Stimulated activated CD4-positive, alpha-beta T cell treated with anti-CD3 and anti-CD28 coated beads, TNF-alpha, amount 100 ng/mL, for 24 hours (primary cell): ENCODE measurements at places on chromosomes 11 and 22.

DNA sequence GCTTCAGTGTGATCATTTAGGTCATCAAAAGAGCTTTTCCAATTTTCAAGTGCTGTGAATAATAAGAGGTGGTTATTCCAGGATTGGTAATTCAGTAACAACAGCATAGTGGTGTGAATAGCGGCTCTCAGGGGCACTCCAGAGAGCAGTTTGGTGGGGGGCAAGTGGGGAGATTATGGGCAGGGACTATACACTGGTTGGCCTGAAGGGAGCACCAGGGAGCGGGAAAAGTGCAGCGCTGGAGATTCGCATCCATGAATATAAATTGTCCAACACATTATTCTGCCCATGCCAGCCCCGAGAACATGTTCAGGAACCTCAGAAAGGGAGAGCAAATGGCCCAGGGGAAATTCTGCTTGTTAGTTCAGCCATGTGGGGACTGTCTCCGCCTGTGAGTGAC, 37.9 kb downstream of the OR6Q1 start:
- DNase-seq, result no peak

DNA sequence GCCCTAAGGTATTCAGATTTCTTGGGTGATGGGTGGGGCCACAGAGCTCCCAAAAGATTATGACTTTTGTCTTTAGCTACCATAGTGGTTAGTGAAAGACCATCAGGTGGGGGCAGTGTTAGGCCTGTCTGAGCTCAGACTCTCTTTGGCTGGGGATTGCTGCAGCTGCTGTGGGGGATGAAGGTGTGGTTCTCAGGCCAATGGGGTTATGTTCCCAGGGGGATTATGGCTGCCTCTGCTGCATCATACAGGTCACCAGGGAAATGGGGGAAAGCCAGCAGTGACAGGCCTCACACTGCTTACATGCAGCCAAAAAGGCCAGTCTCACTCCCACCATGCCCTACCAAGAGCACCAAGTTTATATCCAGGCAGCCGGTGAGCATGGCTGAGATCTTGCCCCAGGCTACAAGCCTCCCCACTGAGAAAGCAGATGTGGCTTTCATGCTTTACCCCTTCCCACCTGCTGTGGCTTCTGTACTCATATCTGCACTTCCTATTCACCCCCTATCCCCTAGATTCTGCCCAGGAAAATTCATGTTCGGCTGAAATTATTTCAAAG, 24.8 kb downstream of the CNTF start:
- no peak for DNase-seq

DNA sequence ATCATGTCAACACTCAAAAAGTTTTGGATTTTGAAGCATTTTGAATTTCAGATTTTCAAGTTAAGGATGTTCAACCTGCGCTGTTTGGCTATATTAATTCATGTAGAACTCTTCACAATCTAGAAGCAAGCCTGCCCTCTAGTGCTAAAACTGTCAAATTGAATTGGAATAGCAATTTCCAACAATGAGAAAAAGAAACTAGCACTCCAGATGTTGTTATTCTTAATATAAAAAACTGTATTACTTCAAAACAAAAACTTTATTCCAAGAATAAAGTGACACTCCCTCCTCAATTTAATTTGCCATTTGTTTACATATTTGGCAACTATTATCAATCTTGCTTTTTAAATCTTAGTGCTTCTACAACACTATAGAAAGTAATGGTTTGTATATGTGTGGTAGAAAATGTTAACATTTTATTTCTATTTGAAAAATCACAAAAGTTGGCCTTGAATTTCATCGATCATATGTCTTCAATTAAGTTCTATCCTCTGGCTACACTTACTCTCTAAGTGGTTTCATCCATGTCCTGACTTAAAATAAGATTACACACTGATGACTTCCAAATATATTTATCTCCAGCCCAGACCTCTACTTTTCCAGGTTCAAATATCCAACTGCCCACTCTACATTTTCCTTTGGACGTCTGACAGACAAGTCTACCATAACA, 36.6 kb downstream of the DCUN1D5 start:
- DNase-seq, result no peak

GRCh38 chr11:117855912-117856651, 20.4 kb downstream of the FXYD6 start:
- DNase-seq, result no peak

- no peak for DNase-seq
Observed at GRCh38 chr22:39103431-39103830, 6.4 kb downstream of the APOBEC3H start.

DNA sequence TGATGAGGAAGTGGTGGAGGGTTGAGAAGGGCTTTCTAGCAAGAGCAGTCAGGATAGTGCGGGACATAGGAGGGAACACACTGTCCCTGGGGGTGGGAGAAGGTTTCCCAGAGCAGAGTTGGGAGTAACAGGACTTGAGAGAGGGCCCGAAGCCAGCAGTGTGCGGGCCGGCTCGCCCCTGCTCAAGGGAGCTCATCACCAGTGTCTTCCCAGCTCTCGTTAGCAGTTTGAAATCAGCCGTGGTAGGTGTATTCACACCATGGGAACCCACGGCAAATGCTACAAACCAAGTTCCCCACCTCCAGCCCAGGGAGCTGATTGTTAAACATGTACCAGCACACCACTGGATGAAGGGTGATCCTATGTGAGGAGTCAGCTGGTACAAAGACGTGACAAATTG, 66.2 kb upstream of the EIF3D start:
- DNase-seq, result no peak

DNA sequence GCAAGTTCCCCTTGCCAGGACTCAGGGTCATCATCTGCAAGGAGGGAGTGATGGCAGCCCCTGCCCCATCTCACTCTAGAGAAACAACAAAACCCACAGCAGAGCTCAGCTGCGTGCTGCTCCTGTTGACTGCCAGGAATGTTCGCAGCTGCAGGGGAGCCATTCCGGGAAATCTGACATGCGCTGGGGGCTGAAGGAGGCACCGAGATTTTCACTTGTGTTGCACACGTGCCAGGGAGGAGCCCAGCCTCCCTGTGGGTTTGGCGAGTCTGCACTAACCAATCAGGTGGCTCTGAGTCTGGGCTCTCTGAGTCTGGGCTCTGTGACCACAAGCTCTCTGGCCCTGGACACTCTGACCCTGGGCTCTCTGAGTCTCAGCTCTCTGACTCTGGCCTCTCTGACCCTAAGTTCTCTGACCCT, 10.5 kb downstream of the FGF3 start:
- DNase-seq, result no peak

DNA sequence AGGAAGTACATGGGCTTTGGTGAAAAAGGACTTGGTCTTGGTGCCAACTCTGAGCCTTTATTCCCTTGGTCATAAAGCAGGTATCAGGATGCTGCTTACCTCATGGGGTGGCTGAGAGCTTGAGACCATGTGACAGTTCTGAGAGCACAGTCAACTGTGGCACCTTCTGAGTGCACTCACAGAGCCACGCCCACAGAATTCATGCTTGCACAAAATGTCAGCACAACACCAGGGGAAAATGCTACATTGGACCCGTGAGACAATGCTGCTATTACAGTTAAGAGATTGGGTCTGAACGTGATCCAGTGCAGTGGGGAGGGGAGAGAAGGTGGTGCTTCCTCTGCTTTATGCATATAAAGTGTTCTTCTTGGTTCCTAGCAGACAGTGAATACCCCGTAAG, 79.5 kb upstream of the SPON1 start:
- DNase-seq, result no peak

DNA sequence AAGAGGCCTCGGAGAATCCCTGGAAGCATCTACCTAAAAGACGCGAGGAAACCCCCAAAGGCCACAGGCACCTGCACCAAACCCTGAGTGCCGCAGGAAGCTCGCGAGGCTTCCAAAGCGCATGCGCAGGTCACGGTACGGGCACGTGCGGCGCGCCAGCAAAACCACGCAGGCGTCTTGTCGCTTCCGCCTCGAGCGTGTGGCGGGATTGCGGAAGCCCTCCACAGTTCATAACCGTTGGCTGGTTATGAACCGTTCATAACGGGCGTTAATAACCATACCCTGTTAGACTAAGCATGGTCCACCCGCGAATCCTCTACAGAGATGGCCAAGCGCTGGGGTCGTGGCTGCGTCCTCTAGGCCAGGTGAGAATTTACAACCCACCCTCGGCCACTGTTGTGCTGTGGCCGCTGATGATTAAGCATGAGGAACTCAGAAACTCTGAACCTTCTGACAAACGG, 46.4 kb downstream of the MORC2 start:
- DNase-seq, result peak; percentile 54

DNA sequence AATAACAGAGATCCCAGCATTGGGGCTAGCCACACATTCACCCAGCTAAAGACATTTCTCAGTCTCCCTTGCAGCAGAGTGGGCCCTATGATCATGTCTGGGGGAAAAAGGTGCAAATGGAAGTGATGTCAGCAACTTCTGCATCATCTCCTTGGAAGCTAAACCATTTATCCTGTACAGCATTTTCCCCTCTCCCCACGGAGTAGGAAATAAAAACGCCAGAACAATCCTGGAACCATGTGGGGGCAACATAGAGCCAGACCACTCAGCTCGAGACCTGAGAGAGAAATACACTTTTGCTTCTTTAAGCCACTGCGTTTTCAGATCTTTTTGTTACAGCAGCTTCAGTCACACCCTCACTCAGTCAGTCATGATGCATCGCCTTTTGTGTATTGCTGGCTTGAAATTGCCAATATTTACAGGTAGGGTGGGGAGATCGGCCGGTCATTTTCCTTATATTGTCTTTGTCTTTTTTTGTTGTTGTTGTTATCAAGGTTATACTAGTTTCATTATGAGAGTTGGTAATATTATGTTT, 9.1 kb upstream of the RAC2 start:
- no peak for DNase-seq

- DNase-seq, result no peak
Observed at GRCh38 chr11:109150581-109150980, 271.4 kb upstream of the C11orf87 start.

DNA sequence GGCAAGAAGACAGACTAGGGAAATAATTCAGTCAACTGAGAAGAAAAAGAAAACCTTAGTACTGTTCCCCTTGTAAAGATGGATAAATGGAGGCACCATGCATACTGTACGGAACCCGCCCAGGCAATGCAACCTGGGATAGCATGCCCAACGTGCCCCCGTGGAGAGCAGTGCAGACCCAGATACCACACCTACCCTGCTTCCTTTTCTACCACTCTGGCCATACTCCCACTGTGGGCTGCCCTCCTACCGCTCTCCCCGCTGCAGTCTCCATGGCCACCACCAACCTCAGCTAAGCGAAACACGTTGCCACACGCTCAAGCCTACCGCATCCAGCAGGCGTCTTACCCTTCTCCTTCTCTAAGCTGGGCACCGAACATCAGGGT, 117.4 kb upstream of the SERPIND1 start:
- no peak for DNase-seq

- DNase-seq, result no peak
Observed at GRCh38 chr11:8257003-8257664, 6.5 kb downstream of the LMO1 start.

GRCh38 chr11:86706338-86707131, 34.1 kb upstream of the ME3 start:
- no peak for DNase-seq

DNA sequence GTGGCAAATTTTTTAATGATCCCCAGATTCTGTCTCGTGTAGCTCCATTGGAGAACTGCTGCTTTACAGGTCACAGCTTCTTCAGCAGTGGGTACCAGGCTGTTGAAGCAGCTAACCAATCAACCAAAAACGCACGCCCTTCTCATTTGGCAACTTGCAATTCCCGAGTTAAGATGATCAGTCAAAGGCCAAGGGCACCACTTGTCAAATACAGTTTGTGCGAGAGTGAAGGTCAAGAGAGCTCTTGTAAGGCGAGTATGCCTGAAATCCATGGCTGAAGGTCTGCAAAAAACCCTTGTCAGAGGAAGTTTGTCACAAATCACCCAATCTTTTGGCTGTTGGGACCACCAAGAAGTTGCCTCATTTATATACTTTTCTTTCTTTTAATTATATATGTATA, 12.9 kb upstream of the PPP2R1B start:
- no peak for DNase-seq

- no peak for DNase-seq
Observed at GRCh38 chr11:112777283-112777751, 183.9 kb upstream of the NCAM1 start.

GRCh38 chr11:130785380-130786116, 130.7 kb downstream of the SNX19 start:
- no peak for DNase-seq

DNA sequence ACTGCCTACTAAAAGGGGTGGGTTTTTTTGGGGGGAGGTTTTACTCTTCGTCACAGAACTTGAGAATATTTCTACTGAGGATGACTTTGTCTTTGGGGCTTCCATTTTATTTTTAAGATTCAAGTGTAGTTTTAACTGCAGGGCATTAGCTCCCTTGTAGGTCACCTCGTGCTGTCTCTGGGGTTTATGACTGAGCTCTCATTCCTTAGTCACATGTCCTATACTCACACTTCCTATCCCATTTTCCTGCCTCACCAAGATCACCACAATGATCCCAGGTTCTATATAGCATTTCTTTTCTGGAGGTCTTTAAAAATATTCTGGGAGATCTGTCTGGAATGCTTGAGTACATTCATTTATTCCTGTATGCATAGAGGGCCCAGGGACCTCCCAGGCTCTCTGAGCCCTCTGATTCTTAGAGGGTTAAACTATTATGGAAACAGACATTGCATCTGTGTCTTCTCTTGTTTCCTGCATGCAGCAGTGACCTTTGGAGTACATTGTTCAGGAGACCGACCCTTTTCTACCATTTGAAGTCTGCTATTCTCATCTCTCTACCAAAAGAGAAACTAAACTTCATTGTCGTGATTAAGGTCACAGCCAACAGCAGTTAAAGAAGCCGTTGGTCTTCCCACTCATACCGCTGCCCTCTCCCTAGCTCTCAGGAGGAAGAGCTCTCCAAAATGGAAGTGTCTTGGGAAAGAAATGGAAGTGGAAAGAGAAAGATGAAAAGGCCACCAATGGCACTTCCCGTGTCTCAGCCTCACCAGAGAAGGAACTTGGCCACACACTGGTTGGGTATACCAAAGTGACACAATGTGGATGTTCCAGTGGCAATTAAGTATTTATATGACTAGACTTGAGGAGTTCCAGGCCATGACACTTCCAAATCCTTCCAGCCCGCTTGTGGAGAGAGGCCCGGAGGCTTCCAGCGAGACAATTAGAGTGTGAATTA, 77.5 kb downstream of the ZBTB16 start:
- no peak for DNase-seq

DNA sequence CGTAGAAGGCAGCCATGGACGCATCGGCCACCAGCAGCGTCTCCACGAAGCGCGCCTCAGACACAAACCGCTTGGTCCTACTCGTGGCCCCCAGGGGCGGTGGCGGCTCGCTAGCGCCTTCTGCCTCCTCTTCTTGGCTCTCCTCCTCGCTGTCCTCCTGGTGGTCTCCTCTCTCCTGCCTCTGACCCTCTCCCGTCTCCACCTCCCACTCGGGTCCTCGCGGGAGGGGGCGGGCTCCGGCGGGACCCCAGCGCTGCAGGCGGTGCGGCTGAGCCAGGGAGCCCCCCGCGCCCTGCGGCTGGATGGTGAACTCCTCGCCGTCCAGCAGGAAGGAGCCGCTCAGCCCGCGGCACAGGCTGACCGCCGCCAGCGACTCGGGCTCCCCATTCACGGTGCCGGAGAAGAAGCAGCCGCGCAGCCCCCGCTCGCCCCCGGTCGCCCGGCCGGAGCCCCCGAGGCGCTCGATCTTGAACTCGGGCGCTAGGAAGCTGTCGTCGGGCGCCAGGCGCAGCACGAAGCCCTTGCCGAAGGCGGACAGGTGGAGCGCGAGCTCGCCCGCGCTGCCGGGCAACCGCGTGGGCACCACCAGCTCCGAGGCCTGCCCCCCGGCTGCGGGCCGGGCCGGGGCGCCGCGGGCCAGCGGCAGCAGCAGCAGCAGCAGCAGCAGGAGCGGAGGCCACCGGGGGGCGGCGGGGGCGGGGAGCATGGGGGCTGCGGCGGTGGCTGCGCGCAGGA, 661 bp downstream of the ADAMTS8 start:
- no peak for DNase-seq
